ENCODE measurements at places on chromosomes 5 and 9. TPM values are rescaled to one million over a fixed set of nuclear protein-coding genes. Genes with fewer than 3 reads are reported as not detected.

GRCh38 chr9:4798281-4799032 lies 5.7 kb downstream of the RCL1 start:
- H3K36me3 ChIP-seq, result no peaks in the 10 kb centered on the region
- H3K27me3 ChIP-seq, result no peaks in the 10 kb centered on the region
- no peak overlapping the region for H3K27ac ChIP-seq
- no peak overlapping the region for H3K4me3 ChIP-seq
- no peak for DNase-seq

DNA sequence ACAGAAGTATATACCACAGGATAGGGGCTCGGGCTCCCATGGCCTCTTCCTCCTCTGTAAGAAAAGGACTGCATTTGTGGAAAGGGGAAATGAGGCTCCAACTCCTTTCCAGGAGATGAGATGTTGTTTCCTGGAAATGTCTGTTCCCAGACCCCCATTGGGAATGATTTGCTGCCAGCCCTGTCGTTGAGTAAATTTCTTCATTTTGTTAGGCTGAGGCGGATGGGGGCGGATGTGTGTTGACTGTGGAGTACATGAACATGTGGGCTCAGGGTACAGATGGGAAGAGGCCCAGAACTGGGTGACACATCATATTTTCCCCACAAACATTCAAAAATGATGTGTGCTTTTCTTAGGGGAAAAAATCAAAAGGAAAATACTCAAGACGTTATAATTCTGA lies 28.8 kb upstream of the TNFAIP8 start:
- H3K27me3 ChIP-seq, result no peaks in the 10 kb centered on the region
- no peak for DNase-seq
- H3K27ac ChIP-seq, result no peak overlapping the region
- H3K4me3 ChIP-seq, result no peak overlapping the region
- no peaks in the 10 kb centered on the region for H3K36me3 ChIP-seq

DNA sequence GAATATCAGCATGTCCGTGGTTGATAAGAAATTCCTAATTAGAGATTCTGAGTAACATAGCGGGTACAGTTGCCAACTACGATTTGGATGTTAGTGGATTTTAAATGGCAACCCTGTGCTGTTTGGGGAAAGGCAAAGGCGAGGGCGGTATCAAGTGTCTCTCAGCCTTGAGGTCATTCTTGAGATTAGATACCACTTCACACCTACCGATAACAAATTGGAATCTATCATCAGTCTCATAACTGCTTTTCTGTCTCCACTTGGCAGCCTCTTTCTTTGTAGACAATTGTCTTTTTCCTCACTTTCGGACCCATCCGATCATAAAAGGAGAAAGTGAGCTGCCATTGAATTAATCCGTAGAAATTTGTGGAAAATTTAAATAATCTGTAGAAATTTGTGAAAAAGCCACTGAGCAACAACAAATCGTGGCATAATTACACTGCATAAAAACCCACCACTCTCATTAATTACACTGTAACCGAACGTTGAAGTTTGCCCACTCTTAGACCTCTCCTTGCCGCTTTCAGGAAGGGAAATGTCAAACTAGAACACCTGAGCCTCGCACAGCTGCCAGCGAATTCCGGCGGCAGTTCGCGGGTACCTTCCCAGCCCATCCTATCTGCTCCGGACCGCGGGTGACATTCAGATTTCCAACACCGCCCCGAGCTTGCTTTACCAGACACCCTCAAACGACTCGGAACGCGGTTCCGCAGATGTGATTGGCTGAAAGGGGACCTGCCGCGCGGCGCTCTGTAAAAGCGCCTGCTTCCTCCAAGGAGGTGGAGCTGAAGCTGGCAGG lies 849 bp upstream of the RGMB start:
- H3K4me1 ChIP-seq, result peaks cover 40% of the 10 kb centered on the region
- DNase-seq, result peak; percentile 22
- H3K4me3 ChIP-seq, result peak overlapping the region; percentile 46
- H3K27me3 ChIP-seq, result no peaks in the 10 kb centered on the region

DNA sequence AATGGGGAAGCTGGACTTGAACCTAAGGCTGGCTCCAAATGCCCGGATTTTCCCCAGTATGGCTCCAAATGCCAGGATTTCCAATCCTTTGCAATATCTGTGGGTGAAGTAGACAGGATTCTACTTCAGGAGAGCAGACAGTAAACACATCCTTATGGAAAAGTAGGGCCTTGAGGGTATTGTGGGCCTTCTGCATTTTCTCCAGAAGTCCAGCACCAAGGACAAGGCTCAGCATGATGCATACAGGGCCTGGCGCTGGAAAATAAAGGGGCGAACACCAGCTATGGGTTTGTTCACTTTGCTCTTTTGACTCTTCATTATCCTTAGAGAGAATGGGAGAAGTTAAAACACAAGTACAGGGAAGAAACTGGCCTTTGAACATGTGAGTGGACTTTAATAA lies 347.5 kb downstream of the SEMA5A start:
- H3K36me3 ChIP-seq, result no peaks in the 10 kb centered on the region
- no peak overlapping the region for H3K27ac ChIP-seq
- H3K27me3 ChIP-seq, result no peaks in the 10 kb centered on the region
- no peak for DNase-seq

- no peak for DNase-seq
- H3K36me3 ChIP-seq, result no peaks in the 10 kb centered on the region
- H3K4me3 ChIP-seq, result no peak overlapping the region
- H3K27ac ChIP-seq, result no peak overlapping the region
- H3K4me1 ChIP-seq, result no peaks in the 10 kb centered on the region
Observed at GRCh38 chr5:80781356-80781755, 126.6 kb upstream of the DHFR start.

DNA sequence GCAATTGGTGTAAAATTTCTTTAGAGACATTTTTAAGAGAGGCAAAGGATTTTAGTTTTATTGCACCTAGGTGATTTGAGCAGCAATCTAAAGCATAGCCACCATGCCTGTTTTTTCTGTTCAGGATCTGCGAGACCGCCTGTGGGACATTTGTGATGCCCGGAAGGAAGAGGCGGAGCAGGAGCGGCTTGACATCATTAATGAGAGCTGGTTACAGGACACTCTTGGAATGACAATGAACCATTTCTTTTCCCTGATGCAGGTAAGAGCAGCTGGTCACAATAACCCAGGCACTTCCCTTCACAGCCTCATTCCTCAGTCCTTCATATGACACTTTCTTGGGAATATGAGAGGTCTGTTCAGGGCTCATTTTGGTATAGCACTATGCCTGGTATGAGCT lies 103.2 kb upstream of the IL7R start:
- H3K27ac ChIP-seq, result no peak overlapping the region
- no peaks in the 10 kb centered on the region for H3K27me3 ChIP-seq
- H3K4me1 ChIP-seq, result no peaks in the 10 kb centered on the region

The NPR3 gene
- 0.37 TPM for total RNA-seq

GRCh38 chr5:150323092-150323491 lies 20.4 kb upstream of the ARSI start:
- no peaks in the 10 kb centered on the region for H3K36me3 ChIP-seq
- no peak overlapping the region for H3K27ac ChIP-seq
- no peak for DNase-seq
- H3K4me3 ChIP-seq, result no peak overlapping the region
- no peaks in the 10 kb centered on the region for H3K27me3 ChIP-seq

The IL9 gene
- total RNA-seq, result not detected

The VCAN gene
- total RNA-seq, result 0.35 TPM

The SV2C gene
- total RNA-seq, result 0.07 TPM

The ABLIM3 gene
- total RNA-seq, result 42.1 TPM

GRCh38 chr5:6274846-6275543 lies 103.4 kb downstream of the MED10 start:
- no peaks in the 10 kb centered on the region for H3K36me3 ChIP-seq
- no peak for DNase-seq
- H3K4me3 ChIP-seq, result no peak overlapping the region
- H3K27ac ChIP-seq, result no peak overlapping the region

DNA sequence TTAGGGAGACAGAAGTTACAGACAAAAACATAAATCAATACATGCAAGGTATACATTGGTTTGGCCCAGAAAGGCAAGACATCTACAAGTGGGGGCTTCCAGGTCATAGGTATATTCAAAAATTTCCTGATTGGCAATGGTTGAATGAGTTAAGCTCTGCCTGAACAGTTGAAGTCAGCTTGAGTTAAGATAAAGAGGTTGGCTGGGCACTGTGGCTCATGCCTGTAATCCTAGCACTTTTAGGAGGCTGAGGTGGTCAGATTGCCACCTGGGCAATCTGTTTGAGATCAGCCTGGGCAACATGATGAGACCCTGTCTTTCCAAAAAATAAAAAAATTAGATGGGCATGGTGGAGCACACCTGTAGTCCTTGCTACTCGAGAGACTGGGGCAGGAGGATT lies 16.3 kb downstream of the TMC1 start:
- no peak for DNase-seq
- no peak overlapping the region for H3K27ac ChIP-seq
- no peaks in the 10 kb centered on the region for H3K27me3 ChIP-seq

The CTXN3 gene
- total RNA-seq, result not detected

The RAD23B gene
- 100 TPM for total RNA-seq

DNA sequence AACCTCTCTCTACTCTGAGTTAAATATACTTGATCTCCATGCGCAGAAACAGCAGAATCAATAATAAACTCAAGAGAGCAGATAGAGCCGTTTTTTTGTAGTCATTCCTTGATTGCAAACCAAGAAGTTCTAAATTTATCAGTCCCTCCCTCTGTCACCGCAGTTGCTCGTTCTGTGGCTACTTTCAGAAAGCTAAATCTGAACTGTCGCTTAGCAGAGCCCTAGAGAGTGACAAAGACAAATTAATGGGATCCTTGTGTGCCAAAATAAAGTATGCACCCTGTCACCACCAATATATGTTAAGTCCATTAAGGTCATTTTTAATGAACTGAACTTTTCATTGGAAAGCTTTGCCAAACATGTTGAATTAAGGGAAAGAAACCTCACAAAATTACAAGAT lies 218.3 kb downstream of the ADAMTSL1 start:
- DNase-seq, result no peak
- H3K27ac ChIP-seq, result no peak overlapping the region
- H3K4me3 ChIP-seq, result no peak overlapping the region
- no peaks in the 10 kb centered on the region for H3K27me3 ChIP-seq
- no peaks in the 10 kb centered on the region for H3K36me3 ChIP-seq

- H3K27me3 ChIP-seq, result no peaks in the 10 kb centered on the region
- peak overlapping the region; percentile 4 for H3K27ac ChIP-seq
- DNase-seq, result peak; percentile 86
- H3K4me3 ChIP-seq, result no peak overlapping the region
Observed at GRCh38 chr5:160260881-160261815, 31.8 kb downstream of the FABP6 start.

The NNT gene
- 75.6 TPM for total RNA-seq

GRCh38 chr5:5613261-5613990 lies 190.9 kb downstream of the ICE1 start:
- H3K4me3 ChIP-seq, result no peak overlapping the region
- H3K4me1 ChIP-seq, result no peaks in the 10 kb centered on the region
- H3K36me3 ChIP-seq, result no peaks in the 10 kb centered on the region
- H3K27ac ChIP-seq, result no peak overlapping the region
- DNase-seq, result no peak
- H3K27me3 ChIP-seq, result no peaks in the 10 kb centered on the region

All from endothelial cell of umbilical vein (primary cell).